CD8-positive, alpha-beta T cell (primary cell): ENCODE measurements at places on chromosomes 1 and 21.

DNA sequence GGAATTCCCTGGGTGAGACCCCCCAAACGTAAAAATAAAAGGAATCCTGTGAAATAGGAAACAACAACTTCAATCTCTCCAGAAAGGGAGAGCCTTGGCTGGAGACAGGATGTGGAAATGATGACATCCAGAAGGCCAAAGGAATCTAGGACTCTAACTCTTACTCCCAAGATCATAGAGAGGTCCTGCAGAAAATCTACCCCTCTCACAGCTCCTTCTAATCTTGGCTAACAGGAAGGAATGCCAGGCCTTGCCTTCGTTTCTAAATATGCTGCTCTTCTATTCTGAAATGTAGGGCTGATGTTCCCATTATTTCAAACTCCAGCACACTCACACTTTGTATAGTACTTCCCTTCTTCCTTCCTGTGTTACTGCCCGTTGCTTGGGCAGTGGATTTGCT is 40.7 kb downstream of the ARHGEF11 start:
- no peak for DNase-seq

- no peak for DNase-seq
Measured at GRCh38 chr1:81382561-81382960, 418.2 kb upstream of the ADGRL2 start.

DNA sequence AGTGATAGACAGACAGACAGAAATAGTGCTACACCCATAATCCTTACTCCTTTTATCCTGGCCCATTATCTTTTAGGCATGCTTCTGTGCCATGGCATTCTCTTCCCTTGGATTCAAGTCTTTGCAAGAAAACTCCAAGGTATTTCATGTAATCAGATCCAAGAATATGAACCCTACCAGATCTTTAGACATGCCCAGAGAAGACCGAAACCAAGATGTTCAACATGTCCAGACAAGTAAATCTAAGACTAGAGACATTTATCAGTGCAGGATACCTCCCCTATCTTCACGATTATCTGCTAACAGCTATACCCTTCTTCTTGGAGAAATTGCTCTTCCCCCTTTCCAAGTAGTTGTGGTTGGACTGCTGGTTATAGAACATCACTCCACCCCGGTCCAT is 11.8 kb upstream of the C1orf141 start:
- DNase-seq, result no peak

GRCh38 chr1:115757326-115757725 is 11.2 kb downstream of the CASQ2 start:
- DNase-seq, result no peak

DNA sequence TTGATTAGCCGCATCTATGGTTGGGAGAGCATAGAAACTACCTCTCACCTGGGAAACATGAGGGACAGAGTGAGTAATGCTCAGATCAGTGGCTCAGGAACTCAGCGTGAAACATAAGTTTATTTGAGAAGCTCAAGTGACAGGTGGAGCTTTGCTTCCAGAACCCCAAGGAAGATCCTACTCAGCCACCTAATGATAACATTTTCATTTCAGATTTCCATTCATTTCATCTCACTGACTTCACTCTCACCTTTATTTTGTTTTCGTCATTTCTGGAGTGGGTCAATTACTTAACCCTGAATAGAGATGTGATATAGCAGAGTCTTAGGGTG is 145.5 kb upstream of the DUSP10 start:
- DNase-seq, result no peak

- DNase-seq, result no peak
Measured at GRCh38 chr1:83889707-83890106, 109.2 kb downstream of the TTLL7 start.

DNA sequence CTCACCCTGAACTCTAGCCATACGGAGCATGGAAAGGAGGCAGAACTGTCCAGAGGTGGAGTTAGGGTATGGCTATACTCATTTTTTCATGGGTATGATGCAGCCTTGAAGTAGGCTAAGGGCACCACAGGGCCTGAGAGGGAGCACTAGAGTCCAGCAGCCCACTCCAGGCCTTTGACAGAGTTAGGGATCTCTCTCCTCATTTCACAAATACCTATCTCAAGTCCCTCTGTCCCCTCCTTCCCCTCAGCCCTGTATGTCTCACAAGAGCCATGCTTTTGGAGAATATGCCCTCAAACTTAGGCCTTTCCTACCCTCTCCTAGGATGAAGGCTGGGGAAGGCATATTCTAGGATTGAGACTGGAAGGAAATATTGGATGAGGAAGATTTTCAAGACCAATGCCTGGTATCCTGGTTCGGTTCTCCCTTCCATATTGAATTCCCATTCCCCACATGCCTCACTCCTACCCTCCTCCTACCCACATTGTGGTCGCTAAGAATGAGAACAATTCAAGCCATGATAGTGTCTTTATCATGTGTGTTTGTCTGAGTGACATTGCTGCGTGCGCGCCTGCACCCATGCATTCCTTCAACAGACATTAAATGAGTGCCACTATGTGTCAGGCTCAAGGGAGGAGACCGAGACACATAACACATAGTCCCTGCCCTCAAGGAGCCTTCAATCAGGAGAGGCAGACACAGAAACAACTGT is 2.6 kb upstream of the NECTIN4 start:
- no peak for DNase-seq

GRCh38 chr1:29650476-29650875 is 414.2 kb downstream of the PTPRU start:
- no peak for DNase-seq

GRCh38 chr21:45293726-45294401 is 6.2 kb upstream of the POFUT2 start:
- DNase-seq, result no peak

DNA sequence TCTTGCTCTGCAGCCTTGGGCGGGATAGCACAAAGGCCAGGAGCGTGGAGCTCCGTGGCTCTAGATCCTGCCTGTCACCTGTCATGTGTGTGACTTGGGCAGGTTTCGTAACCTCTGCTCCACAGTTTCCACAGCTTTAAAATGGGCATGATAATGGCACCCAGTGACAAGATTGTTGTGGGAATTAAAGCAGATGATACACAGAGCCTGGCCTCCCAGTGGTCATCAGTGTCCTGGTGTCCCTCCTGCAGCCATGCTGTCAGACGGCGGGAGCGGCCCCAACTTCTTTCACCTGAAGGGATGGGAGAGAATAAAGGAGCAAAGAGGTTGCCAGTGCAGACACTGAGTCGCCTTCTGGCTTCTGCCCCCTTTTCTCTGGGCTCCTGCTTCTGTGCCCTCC is 61.5 kb downstream of the SLC37A1 start:
- no peak for DNase-seq

DNA sequence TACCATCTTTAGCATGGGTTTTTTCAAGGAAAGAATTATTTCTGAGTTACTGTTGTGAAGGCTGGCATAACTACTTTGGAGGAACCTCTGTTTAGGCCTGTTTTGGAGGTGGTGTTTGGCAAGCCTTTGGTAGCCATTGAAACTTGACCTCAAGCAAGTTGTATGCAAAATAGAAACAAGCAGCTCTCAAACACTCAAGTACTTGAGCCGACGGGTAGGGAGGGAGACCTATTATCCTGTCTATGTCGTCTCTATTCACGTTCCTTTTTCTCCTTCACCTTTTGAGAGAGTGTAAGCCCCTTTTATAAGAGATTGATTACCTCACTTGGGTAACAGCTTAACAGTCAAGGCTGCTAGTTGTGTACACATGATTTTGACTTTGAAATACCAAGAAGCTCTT is 878.3 kb upstream of the CXADR start:
- no peak for DNase-seq

DNA sequence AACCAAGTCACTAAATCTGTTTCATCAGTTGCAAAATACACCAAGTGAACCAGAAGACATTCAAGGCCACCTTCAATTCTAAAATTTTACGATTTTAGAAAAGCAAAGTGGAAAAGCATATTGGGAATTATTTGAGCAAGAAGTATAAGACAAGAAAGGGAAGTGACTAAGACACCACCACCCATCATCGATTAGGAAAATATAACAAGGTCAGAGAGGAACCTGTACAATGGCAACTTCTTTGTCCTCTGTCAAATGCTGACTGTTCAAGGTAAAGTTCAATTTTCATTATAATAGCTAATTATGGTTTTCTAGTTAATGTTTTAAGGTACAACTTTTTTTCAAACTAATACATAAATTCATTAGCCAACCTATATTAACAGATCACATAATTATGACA is 10.8 kb downstream of the FRRS1 start:
- no peak for DNase-seq

DNA sequence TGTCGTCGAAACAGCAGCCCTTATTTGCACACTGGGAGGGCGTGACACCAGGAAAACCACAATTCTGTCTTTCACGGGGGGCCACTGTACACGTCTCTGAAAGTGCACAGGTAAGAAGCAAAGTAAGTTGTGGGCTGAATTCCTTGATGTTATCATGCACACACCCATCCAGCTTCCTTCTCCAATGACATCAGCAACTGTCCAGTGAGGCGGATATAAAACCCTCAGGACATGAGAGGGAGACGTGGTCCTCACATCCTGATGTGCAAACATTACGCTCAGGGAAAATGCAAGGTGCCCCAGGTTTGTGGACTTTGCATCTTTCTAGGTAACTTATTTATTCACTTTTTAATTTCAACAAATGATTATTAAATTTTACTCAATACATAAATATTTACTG is 3.0 kb downstream of the TFF1 start:
- DNase-seq, result no peak

- no peak for DNase-seq
Measured at GRCh38 chr1:17215545-17215890, 10.6 kb downstream of the PADI1 start.

DNA sequence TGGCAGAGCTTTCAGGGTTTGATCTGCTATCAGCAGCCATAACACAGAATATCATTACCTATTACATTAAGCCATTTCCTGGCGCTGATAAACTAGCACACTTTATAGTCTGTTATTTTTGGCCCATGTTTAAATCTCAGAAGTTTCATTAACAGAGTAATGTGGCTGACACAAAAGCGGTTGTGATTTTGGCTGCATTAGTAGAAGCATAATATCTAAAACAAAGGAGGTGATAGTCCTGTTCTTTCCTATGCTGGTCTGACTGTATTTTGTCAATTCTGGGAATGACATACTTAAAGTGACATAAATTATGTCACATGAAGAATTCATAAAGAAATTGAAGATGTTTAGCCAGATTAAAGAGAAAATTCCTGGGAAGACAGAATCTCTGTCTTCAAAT is 151.3 kb upstream of the KCND3 start:
- DNase-seq, result no peak

- DNase-seq, result no peak
Measured at GRCh38 chr1:157252473-157252872, 114.3 kb upstream of the ETV3 start.

- no peak for DNase-seq
Measured at GRCh38 chr1:162704673-162705424, 72.6 kb downstream of the DDR2 start.

DNA sequence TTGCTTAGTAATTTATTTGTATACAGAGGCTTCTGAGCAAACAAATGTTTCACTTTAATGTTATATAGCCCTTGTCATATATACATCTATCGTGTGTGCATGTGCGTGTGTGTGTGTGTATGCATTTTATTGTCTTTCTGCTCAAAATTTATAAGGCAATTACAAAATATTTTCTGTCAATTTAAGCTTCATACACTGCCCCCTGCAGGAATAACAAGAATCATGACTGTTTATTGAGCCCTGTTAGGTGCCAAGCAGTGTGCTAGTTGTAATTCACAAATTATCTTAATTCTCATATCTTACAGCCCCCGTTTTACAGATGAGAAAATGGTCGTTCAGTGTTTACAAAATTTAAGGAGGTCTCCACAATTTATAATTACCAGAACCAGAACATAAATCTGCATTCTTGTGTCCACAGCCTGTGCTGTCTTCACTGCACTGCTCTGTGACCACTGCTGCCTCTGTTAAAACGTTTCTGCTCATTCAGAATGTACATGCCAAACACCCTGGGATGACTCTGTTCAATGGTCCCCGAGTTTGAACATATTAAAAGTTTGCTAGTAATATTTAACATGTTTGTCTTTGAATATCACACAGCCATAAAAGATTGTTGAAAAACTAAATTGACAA is 181.3 kb downstream of the ATP6V1G3 start:
- DNase-seq, result no peak

DNA sequence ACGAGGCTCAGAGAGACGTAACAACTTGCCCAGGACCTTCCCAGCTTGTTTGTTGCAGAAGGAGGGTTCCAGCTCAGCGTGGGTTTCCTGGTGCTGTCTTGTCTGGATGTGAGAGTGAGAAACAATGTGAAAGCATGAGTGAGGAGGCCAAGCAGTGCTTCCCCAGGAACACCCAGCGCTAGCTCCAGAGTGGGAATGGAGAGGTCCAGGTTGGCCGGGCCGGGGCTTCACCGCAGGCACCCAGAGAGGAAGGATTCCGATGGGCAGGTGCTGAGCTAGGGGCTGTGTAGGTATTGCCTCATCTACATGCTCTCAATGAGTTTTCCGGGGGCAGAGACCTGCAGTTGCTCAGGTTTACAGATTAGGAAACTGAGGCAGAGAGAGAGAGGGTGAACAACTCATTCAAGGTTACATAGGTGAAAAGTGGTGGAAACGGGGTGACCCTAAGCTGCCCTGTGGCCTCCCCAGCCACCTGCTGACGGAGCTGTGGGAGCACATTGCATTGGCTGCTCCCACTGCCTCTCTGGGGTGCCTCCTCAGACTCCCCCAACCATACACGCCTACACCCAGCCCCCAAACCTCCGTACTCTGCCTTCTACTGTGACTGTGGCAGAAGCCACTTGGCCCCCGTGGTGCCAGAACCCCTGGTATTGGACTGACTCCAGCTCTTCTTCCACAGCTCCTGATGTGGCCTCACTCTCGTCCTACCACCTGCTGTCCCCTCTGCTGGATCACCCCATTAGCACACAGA is 51.2 kb downstream of the B3GALT5 start:
- no peak for DNase-seq

GRCh38 chr1:30777060-30777903 is 19.7 kb upstream of the LAPTM5 start:
- DNase-seq, result no peak

DNA sequence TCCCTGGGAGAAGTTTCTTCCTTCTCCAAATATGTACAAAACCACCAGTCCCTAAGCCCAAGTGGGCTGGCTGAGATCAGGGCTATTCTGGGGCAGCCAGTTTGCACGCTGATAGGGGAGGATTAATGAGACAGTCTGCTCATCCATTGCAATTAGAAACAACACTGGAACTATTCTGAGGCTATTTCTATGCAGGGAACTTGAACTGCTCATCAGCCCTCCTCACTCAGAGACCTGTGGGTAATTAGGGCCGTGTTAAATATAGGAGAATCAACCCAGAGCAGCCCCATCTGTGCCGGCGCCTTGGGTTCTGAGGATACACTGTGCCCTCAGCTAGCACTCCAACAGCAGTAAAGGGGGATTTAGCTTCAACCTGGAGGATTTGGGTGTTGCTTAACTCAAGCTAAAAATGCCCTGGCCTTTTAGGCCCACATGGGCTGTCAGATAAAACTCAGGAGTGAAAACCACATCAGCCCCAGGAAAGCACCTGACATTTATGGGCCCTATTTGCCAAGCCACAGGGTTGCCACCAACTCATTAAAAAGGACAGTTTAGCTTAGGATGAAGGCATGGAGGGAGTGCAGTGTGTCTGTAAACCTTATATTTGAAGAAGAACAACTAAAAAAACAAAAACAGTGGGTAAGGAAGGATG is 53.9 kb downstream of the DUSP10 start:
- DNase-seq, result no peak

GRCh38 chr1:196193896-196194559 is 414.2 kb downstream of the KCNT2 start:
- DNase-seq, result no peak

- DNase-seq, result no peak
Measured at GRCh38 chr1:54850069-54850730, 36.8 kb downstream of the DHCR24 start.

GRCh38 chr1:116531917-116532316 is 38.9 kb downstream of the CD58 start:
- no peak for DNase-seq
